ENCODE measurements at places on chromosomes 5 and 9.

GRCh38 chr5:132227485-132228240, at the start of gene P4HA2:
Gene P4HA2 (minus strand): TSS chr5:132227853. CDS start chr5:132218626, 9,227 bp downstream.
- peak; percentile 67 for DNase-seq

- no peak for DNase-seq
Measured at GRCh38 chr5:60821488-60822284, 22.4 kb downstream of the ELOVL7 start.

DNA sequence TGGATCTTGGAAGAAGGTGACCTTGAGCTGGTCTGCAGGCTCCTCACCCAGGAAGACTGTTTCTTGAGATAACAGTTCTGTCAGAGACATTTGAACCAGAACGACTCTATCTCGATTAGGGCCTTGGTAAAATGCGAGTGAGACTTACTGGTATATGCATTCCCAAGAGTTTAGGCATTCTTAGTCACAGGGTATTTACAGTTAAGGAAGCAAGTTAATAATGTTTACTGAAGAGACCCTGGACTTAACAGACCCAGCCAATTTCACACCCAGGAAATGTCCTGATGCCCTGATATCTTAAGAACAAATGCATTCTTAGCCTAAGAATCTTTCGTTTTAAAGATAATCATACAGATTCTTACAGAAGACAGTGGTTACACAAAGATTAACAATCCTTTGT, 1867.2 kb upstream of the C9orf72 start:
- DNase-seq, result no peak

GRCh38 chr5:160339406-160340130, 27.2 kb upstream of the CCNJL start:
- DNase-seq, result peak; percentile 40

DNA sequence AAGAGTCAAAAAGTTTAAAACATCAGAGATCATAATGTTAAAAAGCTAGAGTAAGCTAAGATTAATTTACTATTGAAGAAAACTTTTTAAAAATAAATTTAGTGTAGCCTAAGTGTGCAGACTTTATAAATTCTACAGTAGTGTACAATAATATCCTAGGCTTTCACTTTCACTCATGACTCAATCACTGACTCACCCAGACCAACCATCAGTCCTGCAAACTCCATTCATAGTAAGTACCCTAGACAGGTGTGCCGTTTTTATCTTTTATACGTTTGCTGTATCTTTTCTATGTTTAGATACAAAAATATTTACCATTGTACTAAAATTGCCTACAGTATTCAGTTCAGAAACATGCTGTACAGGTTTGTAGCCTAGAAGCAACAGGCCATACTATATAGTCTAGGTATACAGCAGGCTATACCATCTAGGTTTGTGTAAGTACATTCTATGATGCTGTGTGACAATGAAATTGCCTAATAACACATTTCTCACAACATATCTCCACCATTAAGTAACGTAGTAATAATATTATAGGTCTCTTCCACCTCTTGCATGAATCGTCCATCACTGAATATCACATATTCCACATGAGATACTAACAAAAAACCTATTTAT, 59.2 kb downstream of the MEGF9 start:
- peak; percentile 19 for DNase-seq

DNA sequence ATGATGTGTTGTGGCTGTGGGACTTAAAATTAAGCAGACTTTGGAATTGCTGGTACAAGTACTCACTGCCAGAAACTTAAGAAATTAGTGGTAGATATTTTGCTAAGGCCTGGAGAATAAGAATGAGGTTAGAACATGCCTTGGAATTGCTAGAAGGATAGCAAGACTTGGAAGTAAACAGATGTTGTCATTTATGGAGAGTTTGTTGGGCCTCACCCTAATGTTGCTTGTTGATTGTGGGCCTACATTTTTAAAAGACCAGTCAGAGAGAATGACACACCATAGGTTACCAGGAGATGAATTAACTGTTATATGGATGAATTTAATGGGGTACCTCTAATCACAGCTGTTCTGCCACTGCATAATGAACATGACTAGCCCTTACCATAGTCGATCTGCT, 120.1 kb upstream of the GAS1 start:
- DNase-seq, result no peak

DNA sequence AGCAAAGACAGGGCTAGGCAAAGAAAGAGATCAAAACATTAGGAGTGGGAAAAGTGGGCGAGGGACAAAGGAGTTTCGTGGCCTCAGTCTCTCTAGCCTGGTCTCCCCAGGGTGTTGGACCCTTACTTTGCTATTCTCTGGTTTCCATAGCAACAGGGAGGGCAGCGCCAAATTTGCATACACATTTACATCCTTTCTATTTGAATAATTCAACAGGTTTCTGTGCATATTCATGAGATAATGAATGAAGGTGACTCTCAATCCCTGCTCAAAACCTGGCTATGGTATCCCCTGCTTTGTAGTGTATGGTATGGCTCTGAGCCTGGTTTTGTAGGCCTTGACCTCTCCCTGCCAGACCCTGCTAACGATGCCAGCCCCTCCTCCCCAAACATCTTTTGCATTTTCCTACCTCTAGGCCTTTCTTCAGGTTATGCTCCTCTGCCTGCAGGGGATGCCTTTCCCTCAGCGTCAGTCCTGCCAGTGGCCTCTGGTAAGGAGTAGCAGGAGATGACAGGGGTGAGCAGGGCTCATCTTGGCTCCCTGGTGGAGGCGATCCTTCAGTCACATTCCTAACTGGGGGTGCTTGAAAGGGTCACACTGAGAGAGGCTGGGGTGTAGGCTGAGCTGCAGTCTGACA, 9.8 kb downstream of the RPP25L start:
- no peak for DNase-seq
